Peyer's patch (tissue), 4 donors: ENCODE measurements at places on chromosomes 12 and 14. TPM values are rescaled to one million over a fixed set of nuclear protein-coding genes. Genes with fewer than 3 reads are reported as not detected.

GZMB gene
- total RNA-seq = 1.1 TPM

KTN1 gene
- 121 TPM for total RNA-seq

GOLGA5 gene
- 35.2 TPM for total RNA-seq

CLEC9A gene
- not detected for total RNA-seq

RNF31 gene
- 66.1 TPM for total RNA-seq

CISTR gene
- total RNA-seq = not detected

CLEC4D gene
- not detected for total RNA-seq

FAM90A1 gene
- total RNA-seq = not detected

MTHFD1 gene
- 23.5 TPM for total RNA-seq

ETFRF1 gene
- total RNA-seq = 27.0 TPM

ZC2HC1C gene
- total RNA-seq = 11.7 TPM

MTRFR gene
- 15.2 TPM for total RNA-seq
